ENCODE measurements at places on chromosomes 2 and 18.
A peak's percentile ranks its signal among the peaks of the same experiment; 100 is the strongest.

DNA sequence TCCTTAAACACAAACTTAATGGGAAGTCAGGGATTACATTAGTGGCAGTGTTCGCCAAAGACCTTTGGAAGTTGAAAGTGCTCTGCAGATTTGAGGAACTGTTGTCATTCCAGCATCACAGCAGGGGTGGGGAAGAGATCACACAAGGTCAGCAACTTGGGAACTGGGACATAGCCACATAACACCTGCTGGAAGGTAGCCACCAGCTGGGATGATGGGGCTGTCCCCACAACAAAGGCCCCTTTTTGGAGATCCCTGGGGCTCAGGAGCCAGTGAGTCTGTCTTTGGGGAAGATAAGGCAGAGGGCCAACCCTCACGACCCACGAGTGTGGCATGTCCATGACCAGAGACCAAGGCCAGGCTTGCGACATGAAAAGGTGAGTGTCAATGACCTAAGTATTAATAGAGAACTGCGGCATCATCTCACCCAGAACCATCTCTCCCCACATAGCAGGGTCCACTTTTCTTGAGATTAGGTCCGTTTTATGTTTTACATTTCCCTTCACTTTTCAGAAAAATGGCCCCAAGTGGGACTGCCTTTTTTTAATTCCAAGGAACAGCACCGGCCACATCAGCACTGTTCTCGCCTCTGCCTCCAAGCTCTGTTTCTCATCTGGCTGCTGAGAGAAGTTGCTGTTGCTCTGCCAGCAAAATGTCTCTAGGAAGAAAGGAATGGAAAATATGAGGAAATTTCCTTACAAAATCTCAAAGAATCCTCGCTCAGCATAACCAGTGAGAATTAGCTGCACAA, 106.9 kb downstream of the GFPT1 start:
- DNase-seq: no peak

- DNase-seq: no peak
Measured at GRCh38 chr2:69074918-69075317, 61.9 kb downstream of the ANTXR1 start.

GRCh38 chr2:69985688-69986087, 24.3 kb upstream of the ASPRV1 start:
- no peak for DNase-seq

GRCh38 chr2:133986881-133987795, 266.7 kb upstream of the MGAT5 start:
- no peak for DNase-seq

- DNase-seq: no peak
Measured at GRCh38 chr2:95058466-95058988, 33.0 kb downstream of the MAL start.

DNA sequence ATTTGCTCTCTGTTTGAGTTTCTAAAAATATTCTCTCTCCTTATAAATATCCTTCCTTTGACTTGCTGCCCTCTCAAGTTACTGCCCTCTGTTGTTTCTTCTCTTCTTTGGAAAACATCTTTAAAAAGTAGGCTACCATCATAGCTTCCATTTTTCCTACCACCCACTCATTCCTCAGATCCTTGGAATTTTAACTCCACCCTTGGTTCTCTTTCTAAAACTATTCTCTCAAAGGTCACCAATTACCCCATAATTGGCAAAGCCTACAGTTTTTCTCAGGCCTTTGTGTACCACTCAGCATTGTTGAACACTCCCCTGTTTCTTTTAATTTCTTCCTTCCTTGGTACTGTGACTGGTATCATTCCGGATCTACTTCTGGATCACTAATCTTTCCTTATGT, 43.0 kb upstream of the ITGAV start:
- no peak for DNase-seq

DNA sequence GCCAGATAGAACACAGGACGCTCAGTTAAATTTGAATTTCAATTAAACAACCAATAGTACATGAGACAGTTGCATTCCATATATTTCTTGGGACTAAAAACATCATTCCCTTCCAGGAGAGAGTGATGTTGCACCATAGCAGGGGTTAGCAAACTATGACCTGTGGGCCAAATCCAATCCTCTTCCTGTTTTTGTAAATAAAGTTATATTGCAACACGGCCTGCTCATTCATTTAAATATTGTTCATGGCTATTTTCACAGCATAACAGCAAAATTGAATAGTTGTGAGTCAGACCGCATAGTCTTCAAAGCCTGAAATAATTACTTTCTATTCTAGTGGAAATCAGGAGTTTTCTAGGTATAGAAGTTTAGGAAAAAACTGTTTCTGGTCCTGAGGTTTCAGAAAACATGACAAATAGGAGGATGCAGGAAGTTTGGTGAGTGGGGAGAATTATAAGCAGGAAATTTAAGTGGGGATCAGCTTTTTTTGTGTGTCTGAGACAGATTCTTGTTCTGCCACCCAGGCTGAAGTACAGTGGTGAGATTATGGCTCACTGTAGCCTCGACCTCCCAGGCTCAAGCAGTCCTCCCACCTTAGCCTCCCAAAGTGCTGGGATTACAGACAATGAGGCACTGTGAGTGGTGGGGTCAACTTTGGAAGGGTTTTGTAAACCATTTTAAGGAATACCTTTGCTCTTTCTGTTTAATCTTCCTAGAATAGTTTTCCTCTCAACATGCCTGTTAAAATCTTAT, 131.5 kb downstream of the SOCS6 start:
- DNase-seq: peak; percentile 3

GRCh38 chr18:72410399-72410798, 133.7 kb downstream of the CBLN2 start:
- DNase-seq: no peak

All from RKO (cell line).